ENCODE measurements at places on chromosomes 5 and 9.

GRCh38 chr9:89724659-89725058 lies 119.8 kb downstream of the GADD45G start:
- DNase-seq, result no peak

GRCh38 chr5:134003817-134004625 lies 754 bp downstream of the VDAC1 start:
- DNase-seq, result no peak

- no peak for DNase-seq
Observed at GRCh38 chr9:130912932-130913598, 16.5 kb upstream of the QRFP start.

- no peak for DNase-seq
Observed at GRCh38 chr5:97089149-97089801, 53.1 kb downstream of the LIX1 start.

- DNase-seq, result no peak
Observed at GRCh38 chr5:3027185-3027865, 275.8 kb upstream of the IRX2 start.

DNA sequence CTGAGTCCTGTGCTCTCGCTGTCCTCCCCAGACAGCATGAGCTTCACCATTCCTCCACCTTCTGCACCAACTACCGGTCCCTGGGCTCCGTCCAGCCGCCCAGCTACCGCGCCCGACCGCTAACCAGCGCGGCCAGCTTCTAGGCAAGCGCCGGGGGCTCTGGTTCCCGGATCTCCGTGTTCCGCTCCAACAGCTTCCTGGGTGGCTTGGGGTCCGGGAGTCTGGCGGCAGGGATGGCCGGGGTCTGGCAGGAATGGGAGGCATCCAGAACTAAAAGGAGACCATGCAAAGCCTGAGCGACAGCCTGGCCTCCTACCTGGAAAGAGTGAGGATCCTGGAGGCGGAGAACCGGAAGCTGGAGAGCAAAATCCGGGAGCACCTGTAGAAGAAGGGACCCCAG lies 613.1 kb upstream of the PTGER4 start:
- no peak for DNase-seq

- no peak for DNase-seq
Observed at GRCh38 chr5:128154943-128155342, 71.4 kb downstream of the SLC12A2 start.

- DNase-seq, result no peak
Observed at GRCh38 chr5:149414405-149415065, 35.4 kb upstream of the IL17B start.
